IMR-90 (cell line): ENCODE measurements at places on chromosomes 13 and 19. TPM values are rescaled to one million over a fixed set of nuclear protein-coding genes. Genes with fewer than 3 reads are reported as not detected.

The GCDH gene
- 41.1 and 41.6 TPM in 2 replicates for total RNA-seq

GRCh38 chr13:60032851-60033250 lies 130.9 kb downstream of the DIAPH3 start:
- DNase-seq: no peak

- no peak for DNase-seq
Measured at GRCh38 chr13:106281426-106281825, 254.0 kb downstream of the EFNB2 start.

GRCh38 chr13:30652746-30653386 lies 35.1 kb downstream of the USPL1 start:
- DNase-seq: no peak

GRCh38 chr19:56978023-56978565 lies 137.6 kb upstream of the PEG3 start:
- DNase-seq: no peak

The ZNF525 gene
- total RNA-seq: 4.5 and 6.7 TPM in 2 replicates

- DNase-seq: no peak
Measured at GRCh38 chr13:89966524-89966923, 1381.0 kb upstream of the MIR17HG start.

- DNase-seq: no peak
Measured at GRCh38 chr19:412356-413355, 3.7 kb upstream of the C2CD4C start.

DNA sequence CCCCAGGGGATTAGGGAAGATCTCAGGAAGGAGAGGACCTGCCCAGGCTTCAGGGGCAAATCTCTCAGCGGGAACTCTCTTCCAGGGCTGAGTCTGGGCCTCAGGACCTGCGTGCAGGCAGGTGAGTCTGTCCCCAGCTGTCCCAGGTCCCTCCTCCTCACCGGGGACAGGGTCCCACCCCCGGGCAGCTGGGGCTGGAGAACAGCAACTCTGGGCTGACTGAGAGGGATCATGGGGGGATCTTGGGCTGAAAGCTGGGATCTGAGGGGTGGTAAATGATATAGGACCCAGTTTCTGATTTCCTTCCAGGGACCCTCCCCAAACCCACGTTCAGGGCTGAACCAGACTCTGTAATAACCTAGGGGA lies 14.3 kb downstream of the LILRA1 start:
- no peak for DNase-seq

- DNase-seq: no peak
Measured at GRCh38 chr13:60328073-60328472, 68.9 kb upstream of the TDRD3 start.

- DNase-seq: no peak
Measured at GRCh38 chr13:38685431-38685830, 1.4 kb upstream of the FREM2 start.

GRCh38 chr13:42418184-42418583 lies 146.2 kb downstream of the AKAP11 start:
- DNase-seq: no peak
